Epithelial cell of prostate (primary cell): ENCODE measurements at places on chromosomes 6 and 20.

GRCh38 chr6:83852528-83853177 is 507 bp upstream of the RIPPLY2 start:
- DNase-seq, result no peak

- DNase-seq, result no peak
Measured at GRCh38 chr6:124823240-124824111, 138.8 kb upstream of the RNF217 start.

GRCh38 chr6:157510323-157511188 is 129.6 kb downstream of the ZDHHC14 start:
- DNase-seq, result no peak

DNA sequence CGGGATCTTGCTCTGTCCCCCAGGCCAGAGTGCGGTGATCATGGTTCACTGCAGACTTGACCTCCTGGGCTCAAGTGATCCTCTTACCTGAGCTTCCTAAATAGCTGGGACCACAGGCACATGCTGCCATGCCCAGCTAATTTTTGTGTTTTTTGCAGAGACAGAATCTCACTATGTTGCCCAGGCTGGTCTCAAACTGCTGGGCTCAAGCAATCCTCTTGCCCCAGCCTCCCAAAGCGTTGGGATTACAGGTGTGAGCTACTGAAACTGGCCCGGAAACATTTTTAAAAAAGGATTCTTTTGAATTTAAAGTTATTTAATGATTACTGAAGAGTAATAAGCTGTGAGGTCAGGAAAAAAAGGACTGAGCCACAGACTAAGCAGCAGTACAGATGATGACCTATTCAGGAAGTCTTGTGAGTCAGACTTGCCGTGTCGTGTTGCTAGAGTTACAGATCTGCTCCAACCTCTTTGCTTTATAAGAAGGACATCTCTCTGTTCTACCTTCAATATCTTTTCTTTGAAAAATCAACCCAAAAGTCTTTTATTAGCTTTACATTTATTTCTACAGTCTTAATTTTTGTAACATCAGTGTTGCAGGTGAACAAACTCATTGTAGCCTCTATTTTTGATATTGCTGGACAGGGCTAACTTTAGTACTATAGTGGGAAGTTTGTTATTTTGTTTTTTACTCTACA is 108.7 kb downstream of the NCOA3 start:
- no peak for DNase-seq

DNA sequence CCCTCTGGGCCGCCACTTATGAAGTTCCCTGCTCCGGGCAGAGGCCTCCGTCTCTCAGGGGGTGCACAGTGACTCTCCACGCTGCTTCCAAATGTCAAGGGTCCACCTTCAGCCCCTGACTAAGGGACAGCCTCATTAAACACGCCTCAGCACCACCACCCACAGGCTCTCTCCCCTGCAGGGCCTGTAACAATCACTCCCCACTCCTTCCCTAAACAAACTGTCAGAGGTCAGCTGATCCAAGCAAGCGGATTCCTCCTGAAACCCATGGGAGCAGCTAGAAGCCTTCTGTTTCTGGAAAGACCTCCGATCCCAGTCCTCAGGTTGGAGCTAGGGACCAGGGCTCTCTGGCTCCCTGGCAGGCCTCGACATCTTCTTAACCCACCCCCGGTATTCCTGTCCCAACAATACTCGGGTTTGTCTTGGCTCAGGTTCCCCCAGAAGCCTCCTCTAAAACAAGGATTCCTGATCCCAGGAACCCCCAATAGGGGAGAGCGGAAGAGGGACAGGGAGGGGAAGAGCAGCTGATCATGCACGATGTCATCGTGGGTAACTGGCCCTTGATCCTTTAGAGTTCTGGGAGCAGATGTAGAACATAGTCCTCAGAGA is 181.0 kb downstream of the ZNF217 start:
- DNase-seq, result no peak

- DNase-seq, result no peak
Measured at GRCh38 chr20:44065401-44066340, 121.3 kb downstream of the JPH2 start.

DNA sequence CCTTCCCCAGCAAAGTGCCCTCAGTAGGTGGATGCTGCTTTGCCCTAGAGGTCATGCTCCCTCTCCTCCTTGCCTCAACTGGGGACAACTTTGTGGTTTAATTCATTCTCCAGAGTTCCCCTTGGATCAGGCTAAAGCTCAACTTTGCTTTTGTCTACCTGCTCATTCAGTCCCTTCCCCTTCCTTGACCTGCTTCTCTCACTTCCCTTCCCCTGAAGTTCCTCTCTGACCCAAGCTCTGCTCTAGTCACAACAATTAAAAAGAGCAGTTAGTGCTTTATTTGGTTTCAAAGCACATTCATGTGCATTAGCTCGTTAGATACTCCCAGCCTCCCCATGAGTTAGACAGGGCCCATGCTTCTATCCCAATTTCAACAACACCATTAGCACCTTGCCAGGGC is 71.3 kb downstream of the DZANK1 start:
- DNase-seq, result no peak

DNA sequence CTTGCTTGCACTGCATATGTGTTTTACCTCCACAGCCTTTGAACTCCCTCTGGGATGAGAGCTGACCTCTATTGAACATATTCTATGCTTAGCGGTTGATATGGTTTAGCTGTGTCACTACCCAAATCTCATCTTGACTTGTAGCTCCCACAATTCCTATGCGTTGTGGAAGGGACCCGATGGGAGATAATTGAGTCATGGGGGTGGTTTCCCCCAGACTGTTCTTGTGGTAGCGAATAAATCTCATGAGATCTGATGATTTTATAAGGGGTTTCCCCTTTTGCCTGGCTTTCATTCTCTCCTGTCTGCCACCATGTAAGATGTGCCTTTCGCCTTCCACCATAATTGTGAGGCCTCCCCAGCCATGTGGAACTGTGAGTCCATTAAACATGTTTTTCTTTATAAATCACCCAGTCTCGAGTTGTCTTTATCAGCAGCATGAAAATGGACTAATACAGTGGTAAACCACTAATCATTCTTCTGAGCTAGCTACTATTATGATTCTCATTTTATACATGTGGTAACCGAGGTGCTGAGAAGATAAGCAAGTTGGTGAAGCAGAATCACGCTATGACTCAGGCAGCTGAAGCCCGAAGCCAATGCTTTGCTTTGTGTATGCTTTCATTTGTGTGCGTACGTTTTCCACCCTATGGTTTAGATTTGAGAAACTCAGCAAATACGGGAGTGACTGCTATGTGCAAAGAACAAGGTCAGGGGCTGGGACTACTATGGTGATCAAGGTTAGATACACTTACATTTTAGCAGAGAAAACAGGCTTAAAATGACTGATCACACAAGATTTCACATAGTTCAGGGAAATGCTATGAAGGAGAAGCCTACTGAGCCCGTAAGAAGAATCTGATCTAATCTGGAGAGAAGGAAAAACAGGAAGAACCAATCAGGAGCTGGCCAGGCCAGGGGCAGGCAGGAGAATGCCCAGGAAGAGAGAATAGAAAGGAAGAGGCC is 363.5 kb downstream of the ESR1 start:
- no peak for DNase-seq
